Fibroblast of skin of abdomen (primary cell): ENCODE measurements at places on chromosomes 4 and X.

DNA sequence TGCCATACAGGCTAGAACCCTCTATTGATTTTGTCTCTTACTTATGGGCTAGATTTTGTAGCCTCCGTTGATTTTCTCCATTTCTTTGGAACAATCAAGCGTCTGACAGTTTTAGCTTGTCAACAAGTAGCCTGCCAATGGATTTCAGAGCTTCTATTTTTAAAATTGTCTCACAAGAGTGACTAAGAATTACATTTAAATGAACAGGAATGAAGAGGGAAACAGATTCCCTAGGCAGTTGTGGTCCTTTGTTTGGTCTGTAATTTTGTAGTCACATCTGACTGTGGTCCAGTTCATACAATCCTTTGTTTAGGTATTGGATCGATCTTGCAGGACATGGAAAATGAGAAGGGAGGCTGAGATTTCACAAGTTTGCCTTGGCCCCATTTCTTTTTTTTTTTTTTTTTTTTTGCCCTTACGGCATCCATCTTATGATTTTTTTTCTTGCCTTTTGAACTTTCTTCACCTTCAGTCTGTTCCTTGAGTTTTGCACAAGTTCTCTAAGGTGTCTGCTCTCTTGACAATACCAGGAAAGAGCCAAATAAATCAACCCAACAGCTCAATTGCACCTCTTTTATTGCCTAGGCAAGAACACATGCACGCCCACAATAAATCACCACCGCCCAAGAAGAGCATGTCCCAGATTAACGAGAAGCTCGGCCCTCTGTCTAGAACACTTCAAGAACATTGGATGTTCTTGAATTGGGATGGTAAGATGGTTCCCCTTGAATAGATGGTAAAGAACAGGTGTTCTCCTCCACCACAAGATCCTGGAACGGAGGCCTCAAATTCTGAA is 86.5 kb upstream of the EGFL6 start:
- DNase-seq = no peak

GRCh38 chr4:24330172-24330571 is 254.2 kb downstream of the DHX15 start:
- DNase-seq = peak; percentile 12

GRCh38 chr4:8779490-8779932 is 92.1 kb downstream of the HMX1 start:
- DNase-seq = no peak

- DNase-seq = no peak
These were observed 908 bp downstream of the PCDH10 start for GRCh38 chr4:133149932-133150471.
